Epithelial cell of esophagus (primary cell): ENCODE measurements at places on chromosomes 16 and 17.

GRCh38 chr17:46771561-46772474 is 46.7 kb downstream of the WNT3 start:
- DNase-seq = peak; percentile 53

- DNase-seq = peak; percentile 83
Measured at GRCh38 chr17:31269578-31269983, 27.5 kb downstream of the OMG start.

DNA sequence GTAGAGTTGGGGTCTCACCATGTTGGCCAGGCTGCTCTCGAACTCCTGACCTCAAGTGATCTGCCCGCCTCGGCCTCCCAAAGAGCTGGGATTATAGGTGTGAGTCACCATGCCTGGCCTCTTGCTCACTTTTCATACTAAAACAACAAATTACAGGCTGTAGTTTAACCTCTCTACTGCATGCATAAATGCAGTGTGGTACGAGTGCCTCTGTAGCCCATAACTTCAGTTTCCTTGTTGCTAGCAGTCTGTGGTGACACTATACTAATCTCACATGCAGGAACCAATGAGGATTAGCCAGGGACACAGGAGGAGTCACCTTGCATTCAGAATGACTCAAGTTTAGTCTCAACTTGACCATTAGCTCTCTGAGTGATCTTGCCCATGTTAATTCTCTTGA is 20.1 kb downstream of the HMOX2 start:
- DNase-seq = peak; percentile 83

GRCh38 chr16:69848637-69849545 is 86.8 kb downstream of the WWP2 start:
- peak; percentile 65 for DNase-seq

GRCh38 chr17:32551186-32551955 is 64.6 kb downstream of the CDK5R1 start:
- DNase-seq = peak; percentile 97

DNA sequence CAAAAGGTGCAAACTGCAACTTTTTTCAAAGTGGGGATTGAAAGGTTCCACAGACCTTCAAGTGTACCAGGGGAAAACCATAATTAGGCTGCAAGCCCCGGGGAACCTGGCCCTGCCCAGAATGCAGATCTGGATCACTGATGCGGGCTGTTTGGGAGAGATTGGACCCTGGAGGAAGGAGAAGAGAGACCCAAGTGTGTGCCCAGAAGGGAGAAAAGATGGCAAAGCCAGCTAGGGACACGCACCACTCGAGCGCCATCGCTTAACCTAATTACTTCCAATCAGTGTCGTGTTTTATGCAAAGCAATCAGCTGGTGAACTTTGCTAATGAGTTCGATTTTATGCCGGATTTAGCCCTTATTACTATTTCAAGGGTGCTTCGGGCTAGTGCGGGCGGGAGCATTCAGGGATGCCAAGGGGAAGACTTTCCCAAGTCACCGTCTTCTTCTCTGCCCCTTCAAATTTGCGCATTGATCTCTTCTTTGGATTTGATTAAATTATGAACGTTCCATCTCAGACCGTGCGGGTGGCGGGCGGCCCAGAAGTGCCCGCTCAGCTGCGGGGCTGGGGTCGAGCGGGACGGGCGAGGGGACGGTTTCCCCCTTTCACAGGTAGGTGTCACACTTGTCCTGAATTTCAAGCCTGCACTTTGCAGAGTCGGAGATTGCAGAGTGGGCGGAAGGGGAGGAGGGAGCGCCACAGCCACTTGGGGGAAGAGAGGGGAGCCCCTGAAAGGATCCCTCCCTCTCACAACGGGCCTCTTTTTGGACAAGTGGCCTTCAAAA is 4.0 kb downstream of the IRX5 start:
- DNase-seq = peak; percentile 67

- peak; percentile 61 for DNase-seq
Measured at GRCh38 chr17:46977348-46977747, 1.7 kb downstream of the RPRML start.

GRCh38 chr16:83806036-83806435 is 1.7 kb upstream of the HSBP1 start:
- DNase-seq = no peak

- peak; percentile 51 for DNase-seq
Measured at GRCh38 chr17:17990282-17990681, 17.6 kb downstream of the DRC3 start.

- peak; percentile 79 for DNase-seq
Measured at GRCh38 chr17:59093702-59094231, 12.9 kb downstream of the TRIM37 start.

- DNase-seq = no peak
Measured at GRCh38 chr17:73957564-73957963, 245.9 kb upstream of the RPL38 start.

DNA sequence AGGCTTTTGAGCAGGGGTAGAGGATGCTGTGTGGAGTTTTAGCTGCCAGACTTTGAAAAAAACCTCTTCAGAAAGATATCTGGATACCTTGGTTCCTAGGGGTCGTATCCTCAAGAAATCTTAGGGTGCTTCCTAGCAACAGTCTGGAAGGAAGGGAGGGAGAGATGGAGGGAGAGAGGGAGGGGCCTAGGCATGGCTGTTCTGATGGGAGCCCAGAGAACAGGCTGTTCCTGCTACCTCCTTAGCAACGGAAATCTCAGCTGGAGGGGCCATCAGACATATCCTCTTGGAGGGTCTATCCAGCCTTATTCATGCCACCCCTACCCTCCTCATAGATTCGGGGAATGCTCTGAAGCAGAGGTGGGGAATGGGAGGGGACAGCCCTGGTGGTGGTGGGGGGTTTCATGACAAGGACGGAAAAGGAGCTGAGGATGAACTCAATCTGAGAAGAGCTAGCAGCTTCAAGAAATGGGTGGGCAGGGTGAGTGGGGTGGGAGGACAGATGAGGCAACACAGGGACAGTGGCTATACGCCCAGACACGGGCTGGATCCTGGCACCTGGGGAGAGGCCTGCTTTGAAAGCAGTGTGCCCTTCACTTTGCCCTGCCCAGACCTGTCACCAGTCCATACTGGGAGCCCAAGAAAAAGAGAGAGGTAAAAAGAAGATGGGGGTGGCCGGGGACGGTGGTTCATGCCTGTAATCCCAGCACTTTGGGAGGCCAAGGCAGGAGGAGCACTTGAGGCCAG is 2.9 kb upstream of the THRA start:
- DNase-seq = no peak

- no peak for DNase-seq
Measured at GRCh38 chr17:32192379-32192778, 50.1 kb downstream of the RHOT1 start.

- DNase-seq = peak; percentile 89
Measured at GRCh38 chr17:82528484-82529265, 9.1 kb downstream of the FOXK2 start.

GRCh38 chr17:47295037-47295873 is 28.5 kb upstream of the EFCAB13 start:
- no peak for DNase-seq

- peak; percentile 94 for DNase-seq
Measured at GRCh38 chr17:35094902-35095301, 24.8 kb downstream of the RAD51D start.

DNA sequence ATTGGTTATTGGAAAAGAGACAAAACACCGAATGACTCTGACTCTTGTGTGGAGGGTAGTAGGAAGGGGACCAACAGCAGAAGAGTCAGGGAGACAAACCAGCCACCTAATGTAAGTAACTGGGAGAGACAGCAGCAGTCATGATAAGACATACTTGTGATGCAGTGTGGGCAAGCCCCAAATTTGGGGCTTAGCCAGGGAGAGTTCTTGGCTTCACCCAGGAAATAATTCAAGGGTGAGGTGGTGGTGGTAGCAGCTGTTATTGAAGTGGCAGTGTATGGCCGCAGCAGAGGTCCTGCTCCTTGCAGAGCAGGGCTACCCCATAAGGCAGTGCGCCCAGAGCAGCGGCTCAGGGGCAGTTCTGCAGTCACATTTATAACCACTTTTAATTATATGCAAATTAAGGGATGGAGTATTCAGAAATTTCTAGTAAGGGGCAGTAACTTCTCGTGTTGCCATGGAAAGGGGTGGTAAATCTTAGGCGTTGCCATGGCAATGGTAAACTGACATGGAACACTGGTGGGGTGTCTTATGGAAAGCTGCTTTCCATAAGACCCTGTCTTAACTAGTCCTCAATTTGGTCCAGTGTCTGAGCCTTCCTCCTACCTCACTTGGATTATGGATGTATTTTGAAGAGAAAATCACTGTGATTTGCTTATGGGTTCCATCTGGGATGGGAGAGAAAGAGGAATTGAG is 317.1 kb downstream of the PHKB start:
- no peak for DNase-seq

GRCh38 chr17:53141731-53142130 is 681.0 kb upstream of the KIF2B start:
- no peak for DNase-seq

- no peak for DNase-seq
Measured at GRCh38 chr16:77502448-77502847, 67.6 kb upstream of the ADAMTS18 start.

GRCh38 chr17:55210292-55210691 is 54.5 kb upstream of the HLF start:
- DNase-seq = no peak
